ENCODE measurements at places on chromosomes 5 and 9.

DNA sequence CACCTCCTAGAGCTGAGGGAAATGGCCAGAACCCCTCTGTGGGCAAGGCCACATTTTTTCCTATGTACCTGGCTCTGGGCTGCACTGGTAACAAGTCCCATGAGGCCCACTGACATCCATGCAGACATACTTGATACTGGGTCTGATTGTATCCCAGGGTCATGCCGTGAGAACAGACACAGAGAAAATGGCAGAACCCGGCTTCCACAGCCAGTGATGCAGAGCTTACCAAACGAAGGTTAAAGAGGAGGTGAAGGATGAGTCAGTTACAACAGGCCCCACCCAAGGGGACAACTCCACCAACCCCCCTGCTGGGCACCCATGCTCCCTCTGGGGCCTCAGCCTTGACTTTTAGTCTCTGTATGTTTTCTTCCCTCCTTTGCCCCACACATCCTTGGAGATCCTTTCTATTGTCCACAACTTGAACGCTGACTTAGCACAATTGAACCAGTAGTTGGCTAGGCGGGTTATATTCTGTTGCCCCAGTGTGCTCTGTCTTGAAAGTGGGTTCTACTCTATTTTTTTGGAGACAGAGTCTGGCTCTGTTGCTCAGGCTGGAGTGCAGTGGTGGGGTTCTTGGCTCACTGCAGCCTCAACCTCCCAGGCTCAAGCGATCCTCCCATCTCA lies 93.5 kb downstream of the DAP start:
- no peak for DNase-seq

- DNase-seq, result no peak
These were observed 362.0 kb downstream of the SPOCK1 start for GRCh38 chr5:137136991-137137632.

DNA sequence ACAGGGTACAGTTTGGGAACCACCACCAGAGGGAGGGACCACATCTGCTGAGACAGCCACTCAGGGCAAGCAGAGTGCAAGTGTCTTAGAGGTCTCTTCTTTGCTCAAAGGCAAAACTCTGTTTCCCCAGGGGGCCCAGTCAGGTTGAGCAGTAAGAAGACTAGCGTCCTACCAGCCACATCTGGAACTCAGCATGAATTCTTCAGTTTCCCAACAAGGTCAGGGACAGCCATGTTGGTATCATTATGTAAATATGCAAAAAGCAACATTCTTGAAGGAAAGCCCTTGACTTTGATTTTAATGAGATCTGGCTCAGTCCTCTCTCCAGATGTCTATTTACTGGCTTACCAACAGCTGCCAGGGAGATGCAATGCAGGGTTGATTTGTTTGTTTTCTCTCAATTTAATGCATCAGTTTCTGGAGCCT lies 46.7 kb downstream of the TGFBI start:
- peak; percentile 39 for DNase-seq

DNA sequence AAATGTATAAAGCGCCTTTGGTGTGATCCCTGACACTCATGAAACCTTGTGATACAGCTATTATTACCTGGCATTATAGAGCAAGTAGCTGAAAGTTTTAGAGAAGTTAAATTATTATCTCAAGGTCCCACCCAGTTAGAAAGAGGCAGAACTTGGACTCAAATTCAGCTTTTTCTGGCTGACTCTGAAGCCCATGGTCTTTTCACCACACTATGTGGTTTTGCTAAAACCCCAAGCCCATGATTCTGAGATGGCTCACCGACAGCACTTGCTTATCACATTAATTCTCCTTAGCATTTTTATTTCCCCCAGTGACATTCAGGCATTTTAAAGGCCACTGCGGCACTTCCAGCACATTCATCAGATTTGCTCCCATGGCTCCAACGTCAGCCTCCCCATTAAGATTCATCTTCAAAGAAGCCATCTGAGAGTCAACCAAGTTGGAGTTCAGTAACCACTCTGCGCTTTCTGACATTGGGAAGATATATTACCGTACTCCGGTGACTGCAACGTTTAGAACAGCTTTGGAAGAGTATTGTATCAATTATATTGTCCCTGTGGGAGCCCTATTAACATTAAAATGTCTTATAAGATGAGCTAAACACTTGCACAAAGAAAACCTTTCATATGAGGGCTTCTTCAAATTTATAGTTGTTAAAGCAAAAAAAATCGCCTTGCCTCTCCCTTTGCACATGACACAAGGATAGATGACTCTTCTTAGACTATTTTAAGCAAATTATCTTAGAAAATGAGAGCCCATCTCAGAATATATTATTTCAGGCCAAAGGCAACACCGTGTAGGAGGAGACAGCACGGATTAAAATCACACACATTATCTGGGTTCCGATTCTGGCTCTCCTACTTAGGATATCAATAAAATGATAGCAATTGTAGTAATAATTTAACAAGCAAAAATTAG lies 638.1 kb downstream of the ACTL7B start:
- DNase-seq, result no peak

- DNase-seq, result no peak
These were observed 5.8 kb downstream of the NDUFS6 start for GRCh38 chr5:1806974-1807373.

Measured in ecto neural progenitor cell (in vitro differentiated cells).